GM23338 (cell line): ENCODE measurements at places on chromosomes 2 and 18.
A peak's percentile ranks its signal among the peaks of the same experiment; 100 is the strongest.

GRCh38 chr18:63186520-63187222, 132.9 kb downstream of the BCL2 start:
- DNase-seq, result no peak

- no peak for DNase-seq
Observed at GRCh38 chr2:101395545-101396315, 8.4 kb upstream of the CREG2 start.

GRCh38 chr18:55284614-55285013, 303.4 kb downstream of the TCF4 start:
- no peak for DNase-seq

- DNase-seq, result no peak
Observed at GRCh38 chr2:184053326-184053725, 545.0 kb upstream of the ZNF804A start.

DNA sequence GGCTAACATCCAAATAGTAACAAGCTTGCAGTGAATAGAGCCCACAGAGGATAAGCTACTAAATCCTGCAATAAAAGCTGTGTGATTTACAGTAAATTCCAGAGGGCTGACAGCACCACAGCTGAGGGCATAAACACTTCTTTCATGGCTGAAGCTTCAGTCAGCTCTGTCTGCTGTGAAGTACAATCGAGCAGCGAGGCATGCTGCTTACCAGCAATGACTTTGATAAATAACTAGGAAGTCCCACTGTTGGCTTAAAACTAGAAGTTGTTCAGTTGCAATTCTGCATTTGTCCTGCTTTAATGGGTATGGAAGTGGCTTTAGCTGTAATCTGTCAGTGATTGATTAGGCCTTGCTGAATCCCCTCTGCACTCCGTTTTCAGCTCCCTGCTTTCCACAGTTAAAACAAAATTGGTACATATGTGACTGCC, 65.2 kb upstream of the FIGN start:
- DNase-seq, result no peak

DNA sequence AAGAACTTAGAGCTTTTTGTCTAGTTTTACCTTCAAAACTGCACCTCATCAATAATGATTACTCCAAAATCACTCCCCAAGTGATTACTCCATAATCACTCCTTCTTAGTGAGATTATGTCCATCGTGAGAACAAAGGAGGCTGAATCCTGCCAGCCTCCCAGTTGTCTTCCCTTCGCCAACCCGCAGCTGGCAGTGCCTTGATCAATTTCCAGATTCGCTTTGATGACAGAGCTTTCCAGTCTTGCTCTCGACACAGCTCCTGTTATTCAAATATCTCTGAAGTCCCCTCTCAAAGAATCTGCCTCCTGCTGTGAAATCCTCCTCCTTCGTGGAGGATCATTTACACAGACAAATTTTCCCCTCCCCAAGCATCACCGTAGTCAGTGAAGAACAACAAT, 237.7 kb downstream of the EIPR1 start:
- no peak for DNase-seq

GRCh38 chr2:217672472-217672871, 330.3 kb downstream of the TNS1 start:
- no peak for DNase-seq

DNA sequence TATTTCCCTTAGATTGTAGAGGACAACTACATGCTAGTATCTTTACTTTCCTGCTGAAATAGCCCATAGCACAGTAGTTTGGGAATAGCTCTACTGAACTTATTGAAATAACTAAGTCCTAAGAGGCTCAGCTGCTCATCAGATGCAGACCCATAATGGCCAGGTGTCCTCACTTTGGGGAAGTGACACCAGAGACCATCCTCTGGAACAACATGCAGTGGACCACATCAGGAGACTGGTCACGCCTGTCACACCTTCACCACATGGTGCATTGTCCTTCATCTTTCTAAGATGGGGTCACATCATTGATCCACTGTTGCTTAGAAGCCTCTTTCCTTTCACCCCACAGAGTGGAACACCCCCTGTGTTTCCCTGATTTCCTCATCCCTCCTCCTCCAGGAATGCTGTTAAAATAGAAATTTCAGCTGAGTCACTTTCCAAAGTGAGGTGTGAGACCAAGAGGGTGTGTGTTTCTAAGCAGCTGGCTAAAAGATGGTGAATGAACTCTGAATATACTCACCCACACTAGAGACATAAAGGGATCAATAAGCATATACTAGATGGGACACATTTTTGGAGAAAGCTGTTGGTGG, 215.2 kb upstream of the LRRTM1 start:
- DNase-seq, result no peak

GRCh38 chr2:189248141-189248540, 68.6 kb upstream of the COL5A2 start:
- DNase-seq, result no peak

DNA sequence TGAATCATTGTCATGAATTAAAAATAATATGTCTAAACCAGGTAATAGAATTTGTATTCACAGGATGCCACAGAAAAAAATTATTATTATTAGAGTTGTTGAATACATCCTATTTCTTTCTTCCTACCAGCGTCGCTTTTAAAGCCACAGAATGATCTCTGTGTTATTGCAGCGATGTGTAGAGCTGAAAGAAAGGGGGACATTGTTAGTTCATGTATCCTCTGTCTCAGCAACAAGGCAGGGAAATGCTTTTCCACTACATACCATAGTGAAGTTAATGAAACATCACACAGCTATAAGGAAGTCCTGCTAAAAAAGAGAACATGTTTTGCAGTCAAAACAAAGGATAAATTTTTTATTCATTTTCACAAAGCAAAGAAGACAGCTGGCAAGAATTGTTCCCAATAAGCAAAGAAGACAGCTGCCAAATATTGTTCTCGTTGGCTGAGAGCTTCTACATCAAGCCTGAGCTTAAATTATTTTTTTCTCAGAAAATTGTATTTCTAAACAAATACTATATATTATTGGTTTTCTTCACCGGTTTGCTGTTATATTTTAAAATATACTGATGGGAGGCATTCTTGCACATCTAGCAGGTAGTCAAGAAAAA, 1234.4 kb downstream of the SUCLG1 start:
- DNase-seq, result no peak

DNA sequence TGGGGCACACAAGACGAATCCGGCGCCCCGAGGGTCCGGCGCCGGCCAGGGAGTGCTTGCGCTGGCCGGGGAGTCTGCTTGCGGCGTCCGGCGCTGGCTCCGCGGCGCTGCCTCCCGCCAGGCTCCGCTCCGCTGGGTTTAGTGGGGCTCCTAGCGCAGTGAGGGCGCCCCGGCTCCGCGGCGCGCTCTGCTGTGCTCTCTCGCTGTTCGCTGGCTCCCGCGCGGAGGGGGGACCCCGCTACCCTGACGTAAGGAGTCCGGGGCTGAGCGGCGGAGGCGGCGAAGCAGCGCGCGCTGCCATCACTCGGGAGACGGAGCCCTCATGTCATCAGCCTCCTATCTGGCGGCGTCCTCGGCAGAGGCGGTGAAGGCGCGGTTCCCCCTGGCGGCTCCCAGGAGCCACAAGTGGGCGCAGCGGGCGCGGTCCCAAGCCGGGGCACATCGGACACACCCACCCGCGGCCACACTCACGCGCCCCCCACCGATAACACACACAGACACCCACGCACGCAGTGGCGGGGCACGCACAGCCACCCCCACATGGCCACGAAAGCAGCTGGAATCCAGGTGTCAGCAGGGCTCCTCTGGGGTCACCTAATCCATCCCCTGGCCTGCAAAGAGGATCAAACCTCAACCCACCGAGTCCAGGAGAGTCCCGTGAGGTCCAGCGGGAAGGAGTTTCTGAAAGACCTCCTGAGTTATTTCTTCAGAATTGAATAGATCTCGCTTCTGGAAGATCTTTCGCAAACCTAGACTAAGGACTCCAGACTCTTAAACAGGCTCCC, at the start of gene C1QL2:
TSS of gene C1QL2 (minus strand) at position 189 of the 785 bp plus-strand sequence. CDS start 482 bp downstream, outside the sequence.
- peak; percentile 77 for DNase-seq

- DNase-seq, result no peak
Observed at GRCh38 chr2:76330865-76331264, 620.1 kb upstream of the GCFC2 start.

- no peak for DNase-seq
Observed at GRCh38 chr2:42345986-42346385, 15.0 kb downstream of the COX7A2L start.

- no peak for DNase-seq
Observed at GRCh38 chr2:191382801-191383200, 137.6 kb downstream of the MYO1B start.

DNA sequence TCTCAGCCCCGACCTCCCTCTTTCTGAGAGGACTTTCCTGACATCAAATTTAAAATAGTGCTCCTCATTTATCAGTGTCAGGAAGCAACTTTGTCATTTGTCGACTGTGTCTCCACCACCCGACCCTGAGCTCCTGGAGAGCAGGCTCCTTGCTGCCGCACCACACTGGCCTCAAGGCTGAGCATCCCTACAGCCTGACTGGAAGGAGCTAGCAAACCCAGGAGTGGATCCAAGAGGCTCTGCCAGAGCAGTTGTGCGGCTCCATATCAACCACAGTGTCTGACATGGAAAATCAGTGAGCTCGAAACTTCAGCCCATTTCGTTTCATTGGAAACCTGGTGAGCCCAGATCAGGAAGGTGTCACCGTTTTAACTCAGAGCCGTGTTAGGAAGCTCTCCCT, 125.2 kb downstream of the PTGR3 start:
- DNase-seq, result no peak

DNA sequence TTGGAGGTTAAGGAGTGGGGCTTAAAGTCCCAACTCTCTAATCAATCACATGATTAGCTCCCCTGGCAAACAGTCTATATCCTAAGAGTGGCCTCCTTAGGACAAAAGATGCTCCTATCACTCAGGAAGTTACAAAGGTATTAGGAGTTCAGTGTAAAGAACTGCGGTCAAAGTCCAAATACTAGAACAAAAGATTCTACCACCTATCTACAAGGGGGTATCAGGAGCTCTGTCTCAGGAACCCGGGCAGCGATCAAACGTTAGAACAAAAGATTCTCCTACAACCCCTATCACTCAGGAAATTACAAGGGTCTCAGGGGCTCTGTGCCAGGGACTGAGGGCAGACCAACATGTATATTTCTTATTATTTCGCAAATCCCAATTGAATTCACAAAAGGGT, 58.0 kb downstream of the DTNB start:
- DNase-seq, result peak; percentile 25

DNA sequence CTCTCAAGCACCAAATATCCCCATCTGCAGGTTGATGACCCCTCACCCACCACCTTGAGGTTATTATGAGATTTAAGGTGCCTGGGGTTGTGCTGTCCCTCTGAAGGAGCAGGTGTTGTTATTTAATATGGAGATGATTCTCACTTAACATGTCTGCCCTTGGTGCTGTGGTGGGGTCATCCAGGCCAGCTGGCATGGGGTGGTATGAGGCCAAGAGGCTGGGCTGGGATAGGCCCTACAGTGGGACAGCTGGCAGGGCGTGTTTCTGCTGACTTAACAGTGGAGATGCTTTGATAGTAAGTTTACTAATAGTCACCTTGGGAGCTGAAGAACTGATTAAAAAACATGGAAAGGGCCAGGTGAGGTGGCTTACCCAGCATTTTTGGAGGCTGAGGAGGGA, 22.4 kb downstream of the SERPINB12 start:
- DNase-seq, result no peak

- DNase-seq, result no peak
Observed at GRCh38 chr2:223740679-223741078, 96.7 kb downstream of the AP1S3 start.

- DNase-seq, result no peak
Observed at GRCh38 chr2:39658371-39658770, 7.3 kb upstream of the TMEM178A start.

DNA sequence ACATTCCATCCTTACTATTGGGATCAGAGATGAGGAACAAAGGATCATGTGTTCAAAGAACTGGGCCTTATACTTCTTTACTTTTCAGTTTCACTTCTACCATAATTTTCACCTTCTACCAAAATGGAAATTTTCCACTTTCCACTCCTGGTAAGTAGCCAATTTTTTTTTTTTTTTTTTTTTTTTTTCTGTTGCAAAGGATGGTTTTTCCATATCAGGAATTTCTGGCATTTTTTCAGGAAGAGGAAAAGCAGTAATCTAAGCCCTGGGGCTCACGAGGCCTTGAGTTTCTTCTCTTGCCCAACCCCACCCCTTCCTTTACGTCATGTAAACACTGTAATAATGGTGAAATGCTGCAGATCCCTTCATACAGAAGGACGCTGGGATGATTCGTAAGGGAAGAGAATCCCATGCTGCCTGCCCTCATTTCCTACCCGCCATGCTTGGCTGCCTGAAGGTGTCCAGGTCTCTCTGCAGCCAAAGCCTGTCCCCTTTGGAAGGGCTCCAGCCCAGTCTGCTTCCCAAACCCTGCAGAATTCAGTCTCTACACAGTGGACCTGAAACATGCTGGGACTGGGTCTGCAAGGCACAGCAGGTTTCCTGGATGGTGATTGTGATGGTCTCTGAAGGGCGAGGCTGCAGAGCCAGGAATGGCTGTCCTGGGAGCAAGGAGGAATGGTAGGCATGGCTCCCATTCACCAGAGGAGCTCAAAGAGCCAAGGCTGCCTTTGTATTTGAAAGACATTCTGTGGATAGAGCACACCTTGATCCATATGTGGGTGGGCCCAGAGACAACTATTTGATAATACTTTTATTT, 57.0 kb downstream of the EFR3B start:
- no peak for DNase-seq

DNA sequence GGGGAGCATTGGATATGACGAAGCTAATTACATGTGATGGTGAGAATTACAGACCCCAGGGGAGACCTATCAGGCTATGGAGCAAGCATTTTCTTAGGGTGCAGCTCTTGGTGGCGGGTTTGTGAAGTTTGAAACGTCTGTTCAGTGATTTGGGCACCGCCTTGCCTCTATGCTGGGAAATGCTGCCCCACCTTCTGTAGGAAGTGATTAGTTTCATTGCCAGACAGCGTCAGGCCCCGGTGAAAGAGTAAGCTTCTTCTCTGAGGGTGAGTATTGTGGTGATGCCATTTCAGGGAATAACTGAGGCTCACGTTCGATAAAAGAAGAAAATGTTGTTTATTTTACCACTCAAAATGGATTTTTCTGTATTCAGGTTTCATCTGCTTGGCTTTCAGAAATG, 186.2 kb upstream of the CDH2 start:
- DNase-seq, result no peak

DNA sequence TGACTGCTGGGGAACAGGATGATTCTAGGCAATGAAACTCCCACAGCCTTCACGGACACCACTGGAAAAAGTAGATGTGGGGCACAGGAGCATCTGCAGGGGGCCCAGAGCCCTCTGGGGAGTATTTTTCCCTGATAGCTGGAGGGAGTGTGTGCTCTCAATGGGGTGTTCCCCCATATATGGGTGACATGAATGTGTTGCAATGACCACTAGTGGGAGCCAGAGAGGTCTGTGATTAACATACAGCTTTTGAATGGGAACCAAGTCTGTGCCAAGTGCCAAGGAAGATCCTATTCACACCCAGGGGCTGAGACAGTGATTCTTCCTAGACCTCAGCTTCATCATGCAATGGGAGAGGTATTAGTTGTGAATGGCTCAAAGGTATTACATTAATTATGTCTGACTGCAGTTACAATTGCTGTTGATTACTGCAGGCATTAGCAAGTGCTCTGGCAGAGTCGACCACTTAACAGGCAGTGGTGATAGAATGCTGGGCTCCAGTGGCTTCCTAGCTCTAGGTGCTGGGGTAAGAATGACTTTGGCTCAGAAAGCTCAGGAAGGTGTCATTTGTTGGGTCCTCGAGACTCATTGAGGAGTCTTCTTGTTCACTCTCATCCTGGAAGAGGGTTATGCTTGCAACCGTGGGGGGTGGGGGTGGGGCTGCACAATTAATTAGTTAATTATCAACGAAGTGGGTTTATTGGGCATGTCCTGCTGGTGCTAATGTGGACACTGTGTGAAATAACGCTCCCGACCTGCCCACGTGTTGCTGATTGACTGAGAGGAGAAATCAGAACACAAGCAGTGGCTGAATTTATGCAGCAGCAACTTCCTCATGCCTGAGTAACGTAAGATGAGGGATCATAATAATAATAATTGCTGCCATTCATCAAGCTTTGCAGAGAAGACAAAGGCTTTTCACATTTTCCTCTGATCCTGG, 194.1 kb downstream of the CLIP4 start:
- DNase-seq, result peak; percentile 88
